ENCODE measurements at places on chromosomes 2 and 18.
A peak's percentile ranks its signal among the peaks of the same experiment; 100 is the strongest.

GRCh38 chr2:121343191-121343590 is 58.2 kb upstream of the TFCP2L1 start:
- no peak for DNase-seq

DNA sequence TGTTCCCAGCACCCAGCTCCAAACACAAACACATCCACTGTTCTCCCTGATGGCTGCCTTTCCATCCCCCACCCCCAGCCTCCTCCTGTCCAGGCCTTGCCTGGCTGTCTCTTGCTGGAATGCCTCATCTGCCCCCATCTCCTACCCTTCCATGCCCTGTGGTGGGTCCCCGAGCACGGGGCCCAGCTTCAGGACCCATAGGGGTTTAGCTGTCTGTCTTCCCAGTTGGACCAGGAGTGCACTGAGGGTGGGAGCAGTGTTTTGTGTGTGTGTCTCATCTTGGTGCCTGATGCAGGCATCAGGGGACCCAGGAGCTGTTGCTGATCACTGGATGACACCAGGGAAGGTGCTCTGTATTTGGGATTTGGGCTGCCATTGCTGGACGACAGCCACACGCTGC is 34.5 kb downstream of the GLI2 start:
- no peak for DNase-seq

- DNase-seq, result no peak
These were observed 379.4 kb downstream of the CDH2 start for GRCh38 chr18:27797484-27797883.

GRCh38 chr2:221549143-221549542 is 23.0 kb downstream of the EPHA4 start:
- no peak for DNase-seq

GRCh38 chr2:54455563-54456361 is at the start of gene SPTBN1:
TSS of gene SPTBN1 (plus strand) at chr2:54456327. CDS start at chr2:54526419, 70,092 bp downstream.
- DNase-seq, result peak; percentile 71

GRCh38 chr2:74851191-74851566 is 17.3 kb downstream of the HK2 start:
- DNase-seq, result peak; percentile 85
